ENCODE measurements at places on chromosomes 7 and 10. TPM values are rescaled to one million over a fixed set of nuclear protein-coding genes. Genes with fewer than 3 reads are reported as not detected.

CFAP69 gene
- total RNA-seq, result 3.3 TPM

WNT8B gene
- total RNA-seq, result 0.44 TPM

MICALL2 gene
- 12.3 TPM for total RNA-seq

SLC25A13 gene
- total RNA-seq, result 124 TPM

GSTK1 gene
- total RNA-seq, result 3.2 TPM

DNA sequence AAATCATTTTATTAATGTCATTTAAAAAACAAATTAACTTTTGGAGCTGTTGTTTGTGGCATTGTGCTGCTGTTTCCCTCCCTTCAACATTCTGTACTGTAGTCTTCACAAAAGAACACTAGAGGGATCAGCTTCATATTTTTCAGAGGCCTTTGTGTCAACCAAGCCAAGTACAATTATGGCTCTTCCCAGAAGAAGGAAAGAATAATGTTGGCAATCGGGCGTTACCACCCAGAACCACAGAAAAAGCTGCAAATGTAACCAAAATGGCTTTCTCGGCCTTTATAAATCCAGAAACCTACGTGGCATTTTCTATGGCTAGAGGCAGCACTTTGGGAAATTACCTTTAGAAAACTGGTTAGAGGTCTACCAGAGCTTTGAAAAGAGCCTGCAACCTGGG lies 98.8 kb upstream of the COL1A2 start:
- peak; percentile 18 for DNase-seq

DNA sequence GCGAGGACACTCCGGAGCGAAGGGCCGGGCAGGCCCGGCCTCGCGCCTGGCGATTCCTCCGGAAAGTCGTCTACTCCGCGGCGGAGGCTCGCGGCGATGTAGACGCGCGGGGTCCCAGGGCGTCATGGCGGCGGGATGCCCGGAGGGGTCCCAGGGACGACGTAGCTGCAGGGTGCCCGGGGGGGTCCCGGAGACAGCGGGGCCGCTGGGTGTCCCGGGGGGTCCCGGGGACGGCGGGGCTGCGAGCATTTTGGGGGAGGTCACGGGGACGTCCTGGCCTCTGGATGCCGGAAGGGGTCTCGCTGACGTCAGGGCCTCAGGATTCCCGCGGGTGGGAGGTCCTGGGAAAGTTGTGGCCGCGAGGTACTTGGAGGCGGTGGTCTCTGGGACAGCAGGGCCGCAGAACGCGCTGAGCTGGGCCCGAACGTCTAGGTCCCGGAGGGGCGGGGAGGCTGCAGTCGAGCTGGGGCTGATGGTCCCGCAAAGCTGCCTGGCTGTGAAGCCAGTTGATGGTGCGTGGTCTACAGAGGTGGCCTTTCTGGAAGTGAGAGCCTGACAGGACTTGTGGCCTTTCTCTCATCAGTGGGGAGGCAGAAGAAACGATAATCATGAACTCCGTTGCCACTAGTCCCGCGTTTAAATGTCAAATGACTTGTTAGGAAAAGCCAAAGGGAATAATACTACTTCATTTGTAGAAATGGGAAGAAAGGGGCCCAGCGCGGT lies 637 bp downstream of the HSPA14 start:
- peak; percentile 20 for DNase-seq

- DNase-seq, result no peak
Measured at GRCh38 chr10:59508296-59508695, 145.9 kb upstream of the FAM13C start.

DNA sequence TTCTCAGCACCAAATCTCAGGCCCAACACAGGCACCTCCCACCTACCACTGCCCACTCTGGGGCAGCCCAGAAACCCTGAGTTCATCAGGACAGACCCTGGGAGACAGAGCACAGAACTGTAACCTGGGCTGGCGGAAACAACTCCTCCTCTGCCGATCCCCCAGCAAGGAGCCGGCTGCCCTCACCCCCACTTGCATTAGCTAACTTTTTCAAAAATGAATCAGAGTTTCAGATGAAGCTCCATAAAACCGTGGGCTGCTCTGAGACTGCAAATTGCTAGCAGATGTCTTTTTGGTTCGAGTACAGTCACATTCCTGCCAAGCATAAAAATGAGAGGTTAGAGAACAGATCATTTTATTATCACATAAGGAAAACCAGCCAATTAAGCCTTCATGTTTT lies 93.4 kb upstream of the PARD3 start:
- no peak for DNase-seq

DNA sequence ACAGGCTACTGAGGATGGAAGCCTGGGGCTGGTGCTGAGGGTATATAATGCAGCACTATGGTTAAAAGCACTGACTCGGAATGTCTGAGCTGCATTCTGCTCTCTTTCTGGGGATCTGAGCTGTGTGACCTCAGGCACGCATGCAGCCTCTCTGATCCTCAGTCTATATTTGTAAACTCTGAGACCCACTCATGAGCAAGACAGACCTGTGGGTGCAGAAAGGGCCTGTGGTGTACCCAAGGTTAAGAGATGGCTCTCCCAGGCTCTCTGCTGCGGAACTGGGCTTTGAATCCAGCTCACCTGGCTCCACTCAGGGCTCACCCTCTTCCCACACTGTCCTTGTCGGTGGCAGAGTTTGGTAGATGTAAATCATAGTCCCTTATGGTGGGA lies 89.9 kb downstream of the CHST15 start:
- no peak for DNase-seq

DNA sequence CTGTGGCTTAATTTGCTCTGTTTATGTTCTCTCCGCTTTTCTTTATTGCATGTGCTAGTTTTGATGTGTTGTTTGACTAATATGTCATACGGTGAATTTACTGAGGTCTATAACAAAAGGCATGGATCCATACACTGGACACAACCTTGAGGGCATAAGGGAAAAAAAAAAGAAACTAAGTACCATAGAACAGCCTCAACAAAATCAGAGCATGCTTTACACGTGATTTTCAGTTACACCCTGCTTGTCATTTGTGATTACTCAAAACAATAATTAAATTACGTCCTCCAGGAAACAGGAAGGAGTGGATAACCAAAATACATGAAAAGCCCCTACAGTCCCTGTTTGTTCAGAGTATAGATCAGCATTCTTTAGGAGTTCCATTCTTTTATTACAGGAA lies 150.5 kb downstream of the CRPPA start:
- DNase-seq, result no peak

- DNase-seq, result no peak
Measured at GRCh38 chr7:141679014-141679413, 23.0 kb downstream of the DENND11 start.

DNA sequence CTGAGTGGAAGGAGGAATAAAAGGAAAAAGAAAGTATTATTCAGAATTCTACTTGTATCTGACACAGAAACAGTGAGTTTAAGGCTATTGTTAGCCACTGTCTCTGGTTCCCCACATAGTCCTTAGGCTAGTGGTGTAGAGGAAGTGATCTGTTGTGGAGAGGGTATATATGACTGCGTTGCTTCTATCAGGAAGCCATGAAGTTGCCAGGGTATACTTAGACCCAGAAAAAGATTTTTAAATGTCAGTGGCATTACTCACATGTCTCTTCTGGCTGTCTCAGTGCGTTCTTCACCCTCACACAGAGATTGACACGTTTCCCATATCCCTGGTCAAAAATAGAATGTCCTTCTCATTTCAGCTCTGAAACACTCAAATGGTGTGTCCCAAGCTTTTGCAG lies 72.7 kb downstream of the SEM1 start:
- no peak for DNase-seq

DNA sequence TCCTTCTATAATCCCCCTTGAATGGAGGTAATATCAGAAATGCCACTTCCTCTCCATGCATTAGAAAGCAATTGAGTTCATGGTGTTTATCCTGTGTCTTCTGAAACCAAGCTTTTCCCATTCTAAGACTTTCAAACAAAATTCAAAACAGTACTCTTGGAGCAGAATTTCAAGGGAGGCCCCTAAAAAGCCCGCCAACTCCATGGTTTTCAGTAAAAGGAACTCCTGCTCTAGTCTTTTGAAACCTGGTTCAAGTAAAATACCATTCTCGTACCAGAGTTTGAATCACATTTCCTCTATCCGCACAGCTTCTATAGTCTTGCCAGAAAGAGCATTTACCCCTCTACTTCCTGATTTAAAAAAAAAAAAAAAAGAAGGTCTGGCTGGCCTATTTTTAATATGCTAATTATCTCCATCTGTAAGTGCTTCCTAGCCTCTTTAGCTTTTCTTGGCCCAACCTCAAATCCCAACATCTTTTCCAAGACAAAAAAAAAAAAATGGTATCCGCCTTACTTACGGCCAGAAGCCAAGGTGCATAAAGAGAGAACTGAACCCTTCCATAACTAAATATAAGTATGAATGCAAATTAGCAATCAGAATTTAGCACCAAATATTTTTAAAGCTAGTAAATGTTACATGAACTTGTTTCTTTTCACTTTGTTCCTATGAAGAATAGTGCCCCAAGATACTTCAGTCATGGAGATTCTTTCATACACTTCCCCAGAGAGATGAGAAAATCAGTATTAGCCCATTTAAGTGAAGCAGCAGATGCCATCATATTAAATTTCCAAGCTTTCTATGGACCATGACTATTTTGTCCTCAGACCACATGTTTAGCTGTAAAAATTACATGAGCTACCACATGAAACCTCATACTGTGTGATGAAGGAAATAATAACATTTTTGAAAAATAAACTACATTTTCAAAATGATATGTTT lies 199.9 kb upstream of the FAM3C start:
- no peak for DNase-seq
